OCI-LY7 (cell line): ENCODE measurements at places on chromosomes 2 and 18.

DNA sequence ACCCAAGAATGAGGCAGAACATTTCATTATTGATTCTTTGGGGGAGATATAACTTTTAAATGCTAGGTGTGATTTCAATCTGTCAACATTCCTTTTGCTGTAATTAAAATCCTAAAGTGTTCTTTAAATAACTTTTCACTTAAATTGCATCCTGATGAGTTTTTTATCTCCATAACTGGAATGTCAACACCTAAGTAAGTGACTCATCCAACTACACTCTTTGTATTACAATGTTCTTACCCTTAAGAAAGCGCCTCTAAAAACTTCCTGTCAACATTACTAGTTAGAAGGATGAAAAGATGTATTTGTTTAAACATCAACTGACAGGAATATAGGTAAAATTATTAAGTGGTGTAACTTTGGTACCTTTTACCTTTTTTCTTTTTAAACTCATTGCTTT is 1657.0 kb downstream of the LRP1B start:
- no peak for DNase-seq

- DNase-seq, result peak; percentile 42
Observed at GRCh38 chr2:181178823-181179412, 198.5 kb downstream of the UBE2E3 start.

GRCh38 chr2:112938904-112939303 is 27.9 kb downstream of the IL37 start:
- no peak for DNase-seq

- DNase-seq, result no peak
Observed at GRCh38 chr2:44918095-44918775, 23.3 kb upstream of the SIX3 start.

DNA sequence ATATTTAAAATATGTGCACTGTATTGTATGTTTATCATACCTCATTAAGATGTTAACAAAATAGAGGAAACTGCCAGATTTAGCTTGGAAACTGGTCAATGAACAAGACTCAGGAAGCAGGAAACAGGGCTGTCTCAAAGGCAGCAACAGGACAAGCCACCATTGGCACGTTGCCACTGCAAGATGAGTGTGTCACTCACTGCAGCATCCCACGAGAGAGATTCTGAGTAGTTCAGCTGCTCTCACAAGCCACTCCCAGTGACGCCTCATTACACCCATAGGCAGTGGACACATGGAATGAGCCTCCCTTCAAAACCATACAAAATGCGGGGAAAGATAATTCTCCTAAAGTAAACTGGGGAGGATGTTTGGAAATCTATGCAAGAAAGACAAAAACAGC is 181.9 kb upstream of the DLGAP1 start:
- peak; percentile 53 for DNase-seq

DNA sequence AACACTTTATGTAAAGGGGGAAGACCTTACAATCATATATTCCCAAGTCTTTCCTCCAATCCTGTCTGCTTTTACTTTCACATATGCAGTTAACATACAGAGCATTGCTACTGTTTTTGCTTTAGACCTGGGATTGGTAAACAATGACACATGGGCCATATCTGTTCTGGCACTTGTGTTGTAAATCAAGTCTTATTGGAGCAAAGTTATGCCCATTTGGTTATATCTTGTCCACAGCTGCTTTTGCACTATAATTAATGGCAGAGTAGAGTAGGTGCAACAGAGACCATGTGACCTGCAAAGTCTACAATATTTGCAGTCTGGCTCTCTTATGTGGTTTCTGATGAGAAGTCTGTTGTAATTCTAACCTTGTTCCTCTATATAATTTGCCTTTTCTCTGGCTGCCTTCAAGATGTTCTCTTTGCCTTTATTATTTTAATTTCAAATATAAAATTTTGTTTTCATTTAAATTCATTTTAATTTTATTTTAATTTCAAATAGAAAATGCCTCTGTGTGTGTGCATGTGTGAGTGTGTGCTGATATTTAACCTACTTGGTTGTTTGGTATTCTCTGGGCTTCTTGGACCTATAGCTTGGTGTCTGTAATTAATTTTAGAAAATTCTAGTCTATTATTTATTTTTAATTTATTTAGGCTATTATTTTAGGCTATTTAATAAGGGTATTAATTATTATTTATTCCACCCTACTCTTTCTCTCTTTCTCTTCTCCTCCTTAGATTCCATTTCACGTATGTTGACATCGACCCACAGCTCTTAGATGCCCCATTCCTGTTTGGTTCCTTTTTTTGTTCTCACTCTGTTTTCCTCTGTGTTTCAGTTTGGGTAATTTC is 16.8 kb upstream of the LPIN1 start:
- DNase-seq, result no peak
